ENCODE measurements at places on chromosomes 11 and 22.
A peak's percentile ranks its signal among the peaks of the same experiment; 100 is the strongest.

DNA sequence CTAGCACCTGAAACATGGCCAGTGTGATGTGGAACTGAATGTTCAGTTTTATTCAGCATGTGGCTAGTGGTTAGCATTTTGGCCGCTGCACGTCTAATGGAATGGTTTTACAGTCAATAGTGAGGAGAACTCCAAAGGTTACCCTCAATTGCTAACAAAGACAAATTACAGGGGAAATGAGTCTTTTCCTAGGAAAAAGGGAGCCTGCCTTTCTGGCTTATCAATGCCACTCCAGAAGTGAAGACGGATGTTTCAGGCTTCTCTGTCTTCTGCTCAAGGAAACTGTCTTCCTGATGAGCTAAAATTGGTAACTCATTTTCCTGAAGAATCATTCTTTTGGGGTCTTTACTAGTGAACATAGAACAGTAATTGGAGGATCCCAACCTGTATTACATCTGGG, 84.3 kb upstream of the CRTAM start:
- no peak for DNase-seq

DNA sequence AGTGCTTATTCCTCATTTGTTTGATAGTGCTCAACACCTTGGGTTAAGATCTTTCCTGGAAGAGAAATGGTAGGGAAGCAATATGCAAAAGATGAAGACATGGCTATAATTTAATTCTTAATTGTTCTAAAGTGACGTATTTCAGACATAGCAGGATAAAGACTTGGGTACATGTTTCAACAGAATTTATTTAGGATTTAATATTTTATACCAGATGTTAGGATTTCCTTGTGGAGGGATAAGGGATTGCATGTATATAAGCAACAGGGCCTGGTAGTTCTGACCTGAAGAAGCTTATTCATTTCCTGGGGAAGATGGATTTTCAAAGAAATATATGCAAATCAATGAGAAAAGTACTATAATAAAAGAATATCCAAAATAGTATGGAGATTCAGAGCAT, 163.8 kb downstream of the FAT3 start:
- no peak for DNase-seq

GRCh38 chr11:118009864-118010737, 23.9 kb downstream of the IL10RA start:
- no peak for DNase-seq

- DNase-seq, result no peak
Observed at GRCh38 chr22:27842669-27843431, 41.3 kb upstream of the MN1 start.

DNA sequence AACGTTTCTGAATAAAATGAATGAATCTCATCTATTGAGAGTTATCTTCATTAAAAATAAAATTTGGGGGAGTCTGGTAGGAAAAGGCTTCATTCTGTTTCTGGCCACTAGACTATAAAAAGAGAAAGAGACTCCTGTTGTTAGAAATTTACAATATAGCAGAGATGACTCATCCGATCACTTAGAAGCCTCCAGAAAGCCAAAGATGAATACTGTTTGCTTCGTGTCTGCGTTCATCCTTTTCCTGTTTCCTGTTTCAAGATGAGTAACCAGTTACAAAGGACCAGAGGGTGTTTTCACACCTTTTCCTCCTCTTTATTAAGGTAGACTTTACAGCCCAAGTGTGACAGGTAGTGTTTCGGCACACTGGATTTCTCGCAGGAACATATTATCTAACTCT, 1120.7 kb downstream of the LRRC4C start:
- peak; percentile 64 for DNase-seq

DNA sequence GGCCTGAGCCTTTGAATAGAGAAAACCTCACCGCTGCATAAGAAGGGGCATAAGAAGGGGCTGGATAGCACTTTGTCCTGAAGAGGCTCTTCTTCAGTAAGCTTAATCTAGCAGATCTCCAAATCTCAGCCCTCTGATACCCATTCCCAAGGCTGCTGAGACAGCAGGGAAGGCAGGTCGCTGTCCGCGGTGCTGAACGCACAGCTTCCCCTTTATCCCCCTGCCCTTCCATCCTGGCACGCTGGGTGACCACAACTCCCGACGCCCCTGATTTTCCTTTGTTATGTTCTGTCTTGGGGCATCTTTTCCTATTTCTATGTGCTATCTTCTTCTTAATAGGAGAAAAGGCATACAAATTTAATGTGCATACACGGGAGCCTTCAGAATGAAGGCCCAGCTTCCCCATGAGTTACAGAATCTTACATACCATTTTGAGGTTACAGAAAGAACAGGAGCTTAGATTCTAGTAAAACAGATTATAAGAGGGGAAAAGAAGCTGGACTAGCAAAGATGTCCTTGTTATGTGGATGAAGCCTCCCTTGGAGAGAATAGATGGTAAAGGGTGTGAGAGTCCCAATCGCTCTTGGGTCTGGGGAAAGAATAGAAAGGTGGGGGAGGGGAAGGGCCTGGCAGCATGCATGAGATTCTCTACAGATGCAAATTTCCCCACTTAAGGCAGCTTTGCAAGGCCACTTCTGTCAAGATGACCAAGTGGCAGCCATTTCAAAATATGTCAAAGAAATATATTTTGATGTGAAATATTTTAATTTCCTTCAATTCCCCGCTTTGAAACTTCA, 5.7 kb upstream of the SULT4A1 start:
- DNase-seq, result no peak

DNA sequence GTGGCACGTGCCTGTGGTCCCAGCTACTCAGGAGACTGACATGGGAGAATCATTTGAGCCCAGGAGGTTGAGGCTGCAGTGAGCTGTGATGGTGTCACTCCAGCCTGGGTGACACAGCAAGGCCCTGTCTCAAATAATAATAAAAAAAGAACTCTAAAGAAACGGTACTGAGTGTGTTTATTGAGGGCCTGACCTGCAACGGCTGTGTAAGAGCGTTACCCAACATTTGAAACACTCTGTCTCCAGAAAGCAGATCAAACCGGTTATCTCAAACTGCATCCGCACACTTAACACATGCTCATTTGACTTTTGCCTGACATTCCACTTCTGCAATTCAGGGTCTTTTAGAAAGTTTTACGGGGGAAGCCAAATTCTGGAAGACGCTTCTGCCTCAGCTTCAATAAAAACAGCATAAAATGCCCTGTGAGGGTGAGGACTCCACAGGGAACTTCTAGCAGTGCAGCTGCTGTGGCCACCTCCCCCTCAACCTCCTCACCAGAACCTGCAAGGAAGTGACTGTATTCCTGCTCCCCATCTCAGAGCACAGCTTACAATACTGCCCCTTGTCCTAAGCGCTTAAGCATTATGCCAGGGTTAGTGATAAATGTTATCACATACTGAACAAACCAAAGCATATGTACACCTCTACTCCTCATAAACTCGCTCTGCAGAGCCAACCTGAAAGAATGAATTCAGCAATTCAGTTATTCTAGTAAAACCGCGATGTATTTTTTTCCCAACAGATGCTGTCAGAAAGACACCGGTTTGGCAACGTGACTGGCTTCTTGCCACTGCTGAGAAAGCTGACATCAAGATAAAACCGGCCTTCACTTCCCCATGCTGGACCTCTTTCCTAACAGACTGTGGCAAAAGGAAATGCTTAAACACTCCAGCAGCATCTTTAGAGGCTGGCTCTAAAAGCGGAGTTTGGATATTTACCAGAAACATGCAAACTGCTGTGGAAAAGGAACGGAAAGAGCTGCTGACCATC, 52.2 kb downstream of the PRDM10 start:
- DNase-seq, result no peak

- no peak for DNase-seq
Observed at GRCh38 chr22:24512043-24512442, 16.9 kb downstream of the UPB1 start.

Data from foreskin keratinocyte (primary cell).